Spinal cord (tissue), 10 donors: ENCODE measurements at places on chromosomes 7 and 10.

DNA sequence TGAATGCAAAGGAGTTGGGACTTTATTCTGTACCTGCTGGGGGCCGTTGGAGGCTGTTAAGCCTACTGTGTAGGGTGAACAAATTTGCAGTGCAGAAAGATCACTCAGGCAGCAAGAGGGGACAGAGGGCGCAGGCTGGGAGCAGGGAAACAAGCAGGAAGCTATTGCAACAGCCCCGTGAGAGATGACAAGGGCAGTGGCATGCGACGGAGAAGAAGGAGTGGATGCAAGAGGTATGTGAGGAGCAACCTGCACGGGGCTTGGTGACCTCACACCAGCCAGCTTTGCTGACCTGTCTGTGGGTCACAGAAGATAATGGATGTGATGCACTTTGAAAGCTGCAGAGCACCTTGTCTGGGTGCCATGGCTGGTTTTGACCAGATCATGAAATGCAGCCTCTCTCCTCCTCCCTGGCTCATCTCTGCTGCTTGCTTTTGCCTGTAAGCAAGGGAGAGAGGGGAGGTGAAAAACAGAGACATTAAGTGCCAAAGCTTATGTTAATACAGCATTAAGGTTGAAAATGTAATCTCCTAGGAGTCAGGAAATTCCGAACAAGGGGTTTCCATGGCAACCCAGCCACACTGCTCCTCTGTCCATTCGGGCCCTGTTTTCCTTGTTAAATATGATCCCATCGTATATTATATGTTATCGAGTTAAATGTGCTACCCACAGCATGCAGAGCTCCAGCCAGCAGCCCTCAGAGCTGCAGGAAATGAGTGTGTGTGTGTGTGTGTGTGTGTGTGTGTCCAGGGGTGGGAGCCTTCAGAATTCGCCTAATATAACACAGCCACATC, 314.3 kb upstream of the ZMIZ1 start:
- no peak for DNase-seq

GRCh38 chr10:60203993-60204618, 185.6 kb downstream of the ANK3 start:
- no peak for DNase-seq

- DNase-seq: no peak
These were observed 847.1 kb upstream of the MBL2 start for GRCh38 chr10:53619671-53620070.

GRCh38 chr7:36072620-36073019, 80.4 kb upstream of the EEPD1 start:
- no peak for DNase-seq

DNA sequence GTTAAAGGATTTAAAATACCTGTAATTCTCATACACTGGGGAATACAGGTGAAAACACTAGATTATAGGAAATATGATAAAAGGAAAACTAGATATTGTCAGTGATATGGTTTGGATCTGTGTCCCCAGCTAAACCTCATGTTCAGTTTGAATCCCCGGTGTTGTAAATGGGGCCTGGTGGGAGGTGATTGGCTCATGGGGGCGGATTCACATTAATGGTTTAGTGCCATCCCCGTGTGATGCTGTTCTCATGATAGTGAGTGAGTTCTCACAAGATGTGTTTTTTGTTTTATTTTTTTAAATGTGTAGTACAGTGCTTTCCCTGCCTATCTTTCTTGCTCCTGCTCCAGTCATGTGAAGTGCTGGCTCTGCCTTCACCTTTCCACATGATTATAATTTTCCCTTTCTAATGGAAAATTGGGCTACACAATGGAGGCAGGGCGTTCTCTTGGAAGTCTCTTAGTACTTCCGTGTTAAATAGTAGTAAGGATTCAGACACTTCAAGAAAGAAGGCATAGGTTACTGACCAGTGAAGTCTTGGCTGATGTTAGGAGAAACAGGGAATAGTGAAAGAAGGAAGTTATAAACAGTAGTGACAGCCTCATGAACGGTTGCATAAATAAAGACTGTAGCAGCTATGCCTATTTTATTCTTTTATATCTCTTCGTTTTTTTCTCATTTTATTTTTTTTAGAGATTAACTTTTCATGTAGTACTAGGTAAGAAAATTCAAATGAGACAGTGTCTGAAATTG, 386.4 kb downstream of the SUGCT start:
- DNase-seq: no peak

DNA sequence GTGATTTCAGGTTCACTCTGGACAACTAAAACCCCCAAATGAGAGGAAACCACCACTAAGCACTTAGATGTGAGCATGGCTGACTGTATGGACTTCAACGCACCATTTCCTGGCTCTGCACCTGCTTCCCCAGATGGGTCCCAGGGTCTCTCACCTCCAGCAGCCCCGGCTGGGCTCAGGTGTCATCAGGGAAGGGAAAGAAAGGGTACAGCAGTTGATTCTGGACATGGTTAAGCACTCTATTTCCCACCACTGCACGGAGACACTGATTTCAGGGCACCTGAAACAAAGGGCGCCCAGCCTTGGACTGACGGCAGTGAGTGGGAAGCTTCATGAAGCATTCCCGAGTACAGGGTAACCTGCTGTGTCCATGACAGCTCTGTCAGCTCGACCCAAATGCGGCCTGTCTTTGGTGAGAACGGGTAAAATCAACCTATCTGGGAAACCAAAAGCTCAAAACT, 19.0 kb downstream of the FAM53B start:
- no peak for DNase-seq

- DNase-seq: no peak
These were observed 7.8 kb downstream of the ELMO1 start for GRCh38 chr7:37440738-37441385.

- DNase-seq: no peak
These were observed 71.6 kb upstream of the IMMP2L start for GRCh38 chr7:111633878-111634277.

DNA sequence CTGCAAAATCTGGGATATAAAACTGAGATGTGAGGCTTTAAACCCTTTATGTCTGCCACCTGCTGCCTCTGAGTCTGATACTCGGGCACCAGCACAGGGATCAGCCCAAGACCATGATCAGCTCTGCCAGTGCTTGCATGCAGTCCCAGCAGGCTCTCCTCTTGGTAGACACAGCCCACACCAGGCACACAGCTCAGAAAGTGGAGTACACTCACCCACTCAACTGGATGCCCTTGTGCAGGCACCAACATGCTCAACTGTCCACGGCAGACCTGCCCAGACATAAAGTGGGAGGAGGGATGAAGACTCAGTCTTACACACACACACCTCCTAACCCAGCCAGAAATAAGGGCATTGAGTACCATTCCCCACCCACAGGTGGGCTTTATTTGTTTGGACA, 18.2 kb upstream of the MYH16 start:
- DNase-seq: no peak

DNA sequence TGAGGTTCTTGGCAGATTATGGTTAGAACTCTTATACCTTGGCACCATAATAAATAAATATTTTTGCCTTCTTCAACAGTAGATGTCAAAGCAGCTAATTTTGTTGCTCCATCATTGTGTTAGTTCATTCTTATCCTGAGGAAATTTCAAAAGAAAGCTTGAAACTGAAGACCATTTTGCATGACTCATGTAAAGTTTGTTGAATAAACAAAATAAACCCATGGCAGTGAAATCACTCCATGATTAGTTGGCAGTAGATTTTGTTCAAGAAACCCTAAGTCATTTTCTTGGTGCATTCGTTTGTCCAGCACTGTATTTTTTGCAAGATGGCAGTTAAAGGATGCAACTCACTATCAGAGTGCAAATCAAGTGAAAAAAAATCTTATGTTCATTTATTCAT, 91.6 kb downstream of the HECW1 start:
- no peak for DNase-seq

DNA sequence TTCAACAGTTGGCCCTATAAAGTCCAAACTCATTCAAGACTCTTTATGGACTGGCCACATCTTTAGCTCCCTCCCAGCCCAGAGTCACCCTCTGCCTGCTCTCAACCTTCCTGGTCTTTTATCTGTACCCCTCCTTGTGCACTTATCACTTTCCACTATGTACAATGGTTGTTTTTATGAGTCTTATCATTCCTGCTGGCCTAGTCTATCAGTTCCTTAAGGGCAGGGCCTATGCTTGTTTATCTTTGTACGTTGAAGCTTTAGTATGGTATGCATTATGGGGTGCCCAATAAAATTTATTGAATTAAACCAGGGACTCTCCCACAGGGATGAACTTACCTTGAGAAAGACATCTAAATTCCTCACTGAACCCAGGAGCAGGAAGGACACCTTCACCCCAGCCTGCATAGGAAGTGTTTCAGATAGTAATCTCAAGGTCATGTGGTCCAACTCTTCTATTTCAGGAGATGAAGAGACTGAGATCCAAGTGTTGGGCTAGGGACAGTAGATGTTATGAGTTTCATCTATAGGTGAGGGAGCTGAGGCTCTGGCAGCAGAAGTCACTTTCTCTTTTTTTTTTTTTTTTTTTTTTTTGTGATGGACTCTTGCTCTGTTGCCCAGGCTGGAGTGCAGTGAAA, 13.3 kb upstream of the PDCD4 start:
- DNase-seq: no peak

DNA sequence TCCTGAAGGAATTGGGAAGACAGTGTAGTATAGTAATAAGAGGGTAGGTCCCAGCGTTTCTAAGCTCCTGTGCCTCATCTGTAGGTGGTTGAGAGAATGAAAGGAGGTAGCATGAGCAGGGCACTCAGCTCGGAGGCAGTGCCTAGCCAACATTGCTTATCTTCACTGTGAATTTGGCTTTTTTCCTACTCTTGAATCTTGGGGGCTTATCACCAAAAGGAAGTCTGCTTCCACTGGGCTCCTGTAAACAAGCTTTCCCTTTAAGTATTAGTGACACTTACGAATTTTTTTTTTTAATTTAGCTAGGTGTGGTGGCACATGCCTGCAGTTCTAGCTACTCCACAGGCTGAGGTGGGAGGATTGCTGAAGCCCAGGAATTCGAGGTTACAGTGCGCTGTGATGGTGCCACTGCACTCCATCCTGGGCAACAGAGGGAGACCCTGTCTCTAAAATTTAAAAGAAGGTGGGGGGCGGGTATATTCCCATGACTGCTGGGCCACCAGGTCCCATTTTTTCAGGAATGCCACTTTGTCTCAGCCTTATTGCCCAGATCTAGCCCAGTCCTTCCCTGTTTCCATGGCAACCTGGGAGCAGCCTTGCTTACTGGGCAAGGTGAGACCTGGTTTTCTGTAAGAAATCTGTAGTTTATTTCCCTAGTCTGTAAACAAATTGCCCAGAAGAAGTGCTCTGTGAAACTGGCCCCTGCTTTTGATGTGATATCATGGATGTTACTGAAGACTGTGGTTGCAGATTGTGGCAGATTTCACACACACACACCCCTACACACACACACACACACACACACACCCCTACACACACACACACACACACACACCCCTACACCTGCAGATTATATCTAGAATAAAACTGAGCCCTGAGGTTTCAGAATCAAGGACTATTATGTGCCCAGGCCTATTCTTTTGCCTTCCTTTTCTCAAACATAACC, 19.4 kb downstream of the OGDH start:
- no peak for DNase-seq

GRCh38 chr7:151346-152050, 40.9 kb upstream of the FAM20C start:
- DNase-seq: no peak

- DNase-seq: no peak
These were observed 90.1 kb downstream of the CYP51A1 start for GRCh38 chr7:92044148-92044547.

- DNase-seq: no peak
These were observed 5.0 kb upstream of the WBP1L start for GRCh38 chr10:102738692-102739121.

DNA sequence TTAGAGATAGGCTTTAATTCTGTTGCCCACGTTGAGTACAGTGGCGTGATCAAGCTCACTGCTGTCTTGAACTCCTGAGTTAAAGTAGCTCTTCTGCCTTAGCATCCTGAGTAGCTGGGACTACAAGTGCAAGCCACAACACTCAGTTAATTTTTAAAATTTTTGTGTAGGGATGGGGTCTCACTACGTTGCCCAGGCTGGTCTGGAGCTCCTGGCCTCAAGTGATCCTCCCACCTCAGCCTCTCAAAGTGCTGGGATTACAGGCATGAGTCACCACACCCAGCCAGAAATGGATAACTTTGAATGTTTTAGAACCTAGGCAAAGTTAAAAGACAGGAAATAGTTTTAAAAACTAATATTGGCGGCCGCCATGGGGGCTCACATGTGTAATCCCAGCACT, 43.9 kb upstream of the OTUD1 start:
- no peak for DNase-seq

- DNase-seq: peak; percentile 13
These were observed 62.3 kb downstream of the ARHGAP21 start for GRCh38 chr10:24661376-24661775.

- DNase-seq: no peak
These were observed 6.0 kb upstream of the ZRANB1 start for GRCh38 chr10:124935946-124936345.
